ENCODE measurements at places on chromosomes 6 and 20. TPM values are rescaled to one million over a fixed set of nuclear protein-coding genes. Genes with fewer than 3 reads are reported as not detected.
A peak's percentile ranks its signal among the peaks of the same experiment; 100 is the strongest.

The CENPW gene
- total RNA-seq: 37.8 TPM

DNA sequence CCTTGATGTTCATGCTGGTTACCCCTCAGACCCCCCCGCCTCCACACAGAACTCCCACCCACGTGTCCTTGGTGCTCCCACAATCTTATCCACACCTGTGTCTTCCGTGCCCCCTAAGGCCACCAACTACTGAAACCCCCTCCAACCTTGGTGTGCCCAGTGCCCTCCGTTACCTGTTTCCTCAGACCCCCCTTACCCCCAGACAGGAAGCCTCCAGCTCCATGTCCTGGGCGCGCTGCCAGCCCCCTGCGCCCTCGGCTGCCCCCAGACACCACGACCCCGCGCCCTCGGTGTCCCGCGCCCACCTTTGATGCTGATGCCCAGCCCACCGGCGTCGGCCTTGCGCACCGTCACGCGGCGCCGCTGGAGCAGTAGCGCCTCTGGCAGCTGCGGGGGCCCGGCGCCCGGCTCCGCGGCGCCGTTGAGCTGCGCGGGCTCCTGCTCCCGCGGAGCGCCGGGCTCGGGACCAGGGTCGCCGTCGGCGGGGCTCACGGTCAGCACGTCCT is 504 bp downstream of the SNTA1 start:
- DNase-seq: no peak

The ZSCAN31 gene
- 17.4 TPM for total RNA-seq

The DEFB124 gene
- total RNA-seq: not detected

DNA sequence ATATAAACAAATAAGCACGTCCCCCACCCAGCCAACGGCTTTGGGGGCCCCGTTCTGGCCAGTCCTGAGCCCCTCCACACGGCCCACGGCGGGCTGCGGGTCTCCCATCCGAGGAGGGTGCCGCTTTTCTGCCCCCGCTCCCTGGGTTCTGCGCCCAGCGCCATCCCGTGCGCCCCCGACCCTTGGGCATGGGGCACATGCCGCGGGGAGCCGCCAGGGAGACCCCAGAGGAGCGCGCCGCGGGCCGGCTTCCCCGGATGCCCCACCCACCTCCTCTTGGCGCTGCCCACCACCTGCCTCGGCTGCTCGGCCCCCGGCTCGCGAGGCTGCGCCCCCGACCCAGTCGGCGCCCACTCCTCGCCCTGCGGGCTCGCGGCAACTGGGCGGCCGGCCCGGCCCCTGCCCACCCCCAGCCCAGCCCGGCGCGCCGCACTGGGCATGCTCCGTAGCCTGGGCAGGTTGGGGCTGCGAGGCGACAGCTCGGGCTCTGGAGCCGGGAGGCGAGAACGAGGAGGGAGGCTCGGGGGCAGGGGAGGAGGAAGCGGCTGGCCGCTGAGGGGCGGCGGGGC is 570 bp upstream of the PLCB4 start:
- DNase-seq: peak; percentile 21

GRCh38 chr6:154555073-154555677 is 44.7 kb upstream of the CNKSR3 start:
- DNase-seq: peak; percentile 68

The SEL1L2 gene
- not detected for total RNA-seq

The LY86 gene
- total RNA-seq: not detected

- DNase-seq: no peak
These were observed 232.4 kb downstream of the ZFAND3 start for GRCh38 chr6:38051819-38052434.

GRCh38 chr6:155497273-155497672 is 41.6 kb upstream of the NOX3 start:
- no peak for DNase-seq

DNA sequence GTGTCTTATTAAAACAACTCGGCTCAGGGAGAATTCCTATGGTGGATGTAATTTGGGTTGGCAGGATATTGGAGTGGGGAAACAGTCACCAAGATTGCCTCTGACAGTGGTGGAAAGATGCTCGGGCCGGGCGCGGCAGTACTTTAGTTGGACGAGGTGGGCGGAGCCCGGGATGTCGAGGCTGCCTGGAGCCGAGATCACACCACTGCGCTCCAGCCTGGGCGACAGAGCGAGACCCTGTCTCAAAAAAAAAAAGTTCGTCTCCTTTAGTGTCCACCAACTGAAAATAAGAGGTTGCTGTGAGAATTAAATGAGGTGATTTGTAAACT is 621 bp downstream of the NOL7 start:
- peak; percentile 28 for DNase-seq

GRCh38 chr20:63939061-63939935 is 16.9 kb downstream of the UCKL1 start:
- DNase-seq: no peak

The CST4 gene
- not detected for total RNA-seq

The SLC22A1 gene
- 0.17 TPM for total RNA-seq

The GSTA1 gene
- total RNA-seq: not detected

GRCh38 chr20:34549291-34549928 is 9.1 kb upstream of the MAP1LC3A start:
- peak; percentile 51 for DNase-seq

DNA sequence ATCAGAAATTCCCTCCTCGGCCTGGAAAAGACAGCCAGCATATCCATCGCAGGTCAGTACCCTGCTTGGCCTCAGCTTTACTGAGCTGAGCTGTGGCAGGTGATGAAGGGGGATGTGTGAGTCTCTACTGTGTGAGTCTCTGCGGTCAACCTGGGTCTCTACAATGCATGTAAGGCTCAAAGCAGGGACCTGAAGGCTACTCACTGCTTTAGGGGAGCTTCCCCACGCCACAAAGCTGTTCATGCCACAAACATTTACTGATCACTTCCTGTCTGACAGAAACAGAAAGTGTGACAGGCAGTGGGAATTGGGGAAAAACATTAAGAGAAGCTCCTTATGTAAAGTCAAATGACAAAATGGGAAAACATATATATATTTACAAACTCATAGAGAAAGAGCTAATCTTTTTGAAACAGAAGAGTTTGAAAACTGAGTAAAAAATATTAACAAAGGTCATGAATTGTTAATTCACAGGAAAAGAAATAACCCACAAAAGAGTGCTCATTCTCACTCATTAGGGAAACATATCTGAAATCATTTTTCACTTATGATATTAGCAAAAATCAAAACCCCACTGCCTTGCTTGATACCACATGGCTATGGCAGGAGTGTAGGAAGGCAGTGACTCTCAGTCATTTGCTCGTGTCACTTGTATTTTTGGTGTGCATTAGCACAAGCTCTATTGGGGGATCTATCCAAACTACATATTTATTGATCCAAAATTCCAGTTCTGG is 5.8 kb downstream of the BTN3A3 start:
- DNase-seq: no peak

DNA sequence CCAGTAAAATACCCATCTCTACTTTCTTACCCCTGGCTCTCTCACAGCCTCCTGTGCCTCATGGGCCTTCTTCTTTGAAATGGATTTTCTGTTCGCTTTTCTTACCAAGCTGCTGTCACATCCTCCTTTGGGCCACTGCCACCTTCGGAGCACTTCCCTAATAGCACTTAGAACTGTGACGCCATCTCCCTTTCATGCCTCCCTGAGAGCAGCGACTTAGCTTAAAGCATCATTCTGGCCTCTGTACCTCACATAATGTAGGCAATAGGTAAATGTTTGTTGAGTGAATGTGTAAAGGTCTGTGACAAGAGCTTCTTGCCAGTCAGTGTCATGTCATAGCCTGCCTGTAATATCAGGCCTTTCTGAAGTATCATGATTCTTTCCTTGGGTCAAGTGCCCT is 78.8 kb downstream of the ADGRG6 start:
- no peak for DNase-seq

GRCh38 chr6:85343428-85343827 is 106.5 kb upstream of the NT5E start:
- DNase-seq: no peak

DNA sequence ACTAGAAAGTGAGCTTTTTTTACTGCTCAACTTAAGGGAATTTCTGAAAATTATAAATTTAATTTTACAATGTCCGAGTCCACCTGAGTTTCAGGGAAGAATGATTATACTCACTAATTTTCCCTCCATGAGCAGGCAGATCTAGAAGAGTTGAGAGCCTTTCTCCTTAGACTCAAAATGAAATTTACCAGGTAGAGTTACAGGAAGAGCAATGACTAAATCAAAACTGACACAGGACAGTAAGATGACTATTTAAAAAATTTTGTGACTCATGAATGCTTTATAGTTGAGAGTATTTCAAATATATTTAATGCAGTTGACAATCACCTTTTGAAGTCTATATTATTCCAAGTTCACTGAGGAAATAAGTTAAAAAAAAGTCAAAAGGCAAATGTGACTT is 198.1 kb upstream of the NRSN1 start:
- no peak for DNase-seq

The CTCFL gene
- total RNA-seq: not detected

The RHAG gene
- total RNA-seq: not detected

DNA sequence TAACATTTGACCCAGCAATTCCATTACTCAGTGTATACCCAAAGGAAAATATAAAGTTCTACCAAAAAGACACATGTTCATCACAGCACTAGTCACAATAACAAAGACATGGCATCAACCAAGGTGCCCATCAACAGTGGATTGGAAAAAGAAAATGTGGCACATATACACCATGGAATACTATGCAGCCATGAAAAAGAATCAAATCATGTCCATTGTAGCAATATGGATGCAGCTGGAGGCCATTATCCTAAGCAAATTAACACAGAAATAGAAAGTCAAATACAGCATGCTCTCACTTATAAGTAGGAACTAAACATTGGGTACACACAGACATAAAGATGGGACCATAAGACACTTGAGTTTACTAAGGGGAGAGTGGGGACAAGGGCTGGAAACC is 441.9 kb upstream of the ID4 start:
- no peak for DNase-seq

The OR2H2 gene
- total RNA-seq: not detected

- no peak for DNase-seq
These were observed 361.9 kb upstream of the JARID2 start for GRCh38 chr6:14883921-14884320.

GRCh38 chr20:7703996-7704395 is 236.3 kb downstream of the HAO1 start:
- no peak for DNase-seq

DNA sequence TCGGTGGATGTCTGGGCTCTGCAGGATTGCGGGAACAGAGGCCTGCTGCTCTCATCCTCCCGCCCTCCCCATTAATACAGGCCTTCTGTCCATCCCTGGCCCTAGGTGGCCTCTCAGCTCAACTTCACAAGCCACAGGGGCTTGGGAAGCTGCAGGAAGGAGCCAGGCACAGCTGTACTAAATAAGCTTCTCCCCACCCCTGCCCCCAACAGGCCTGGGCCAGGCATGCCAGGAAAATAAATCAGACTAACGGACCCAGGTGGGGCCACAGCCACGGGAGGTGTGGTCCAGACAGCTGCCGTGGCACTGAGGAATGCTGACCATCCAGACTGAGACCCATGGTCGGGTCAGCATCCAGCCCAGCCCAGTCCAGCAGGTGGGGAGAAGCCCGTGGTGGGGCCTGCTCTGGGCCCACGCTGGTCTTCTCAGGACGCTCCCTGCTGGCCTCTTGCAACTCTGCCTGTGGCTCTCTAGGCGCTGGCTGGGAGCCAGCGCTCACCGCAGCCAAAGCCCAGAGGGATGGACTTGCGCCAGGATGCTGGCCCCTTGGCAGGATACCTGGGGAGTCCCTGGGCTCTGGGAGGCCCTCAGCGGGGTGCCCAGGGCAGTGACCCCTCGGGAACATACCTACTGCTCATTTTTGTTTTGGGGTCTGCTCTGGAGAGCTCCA is 8.6 kb upstream of the YTHDF1 start:
- DNase-seq: peak; percentile 92

The WFDC10B gene
- not detected for total RNA-seq

The CD83 gene
- 5.3 TPM for total RNA-seq

GRCh38 chr6:27374824-27375612 is 13.5 kb upstream of the ZNF391 start:
- no peak for DNase-seq

DNA sequence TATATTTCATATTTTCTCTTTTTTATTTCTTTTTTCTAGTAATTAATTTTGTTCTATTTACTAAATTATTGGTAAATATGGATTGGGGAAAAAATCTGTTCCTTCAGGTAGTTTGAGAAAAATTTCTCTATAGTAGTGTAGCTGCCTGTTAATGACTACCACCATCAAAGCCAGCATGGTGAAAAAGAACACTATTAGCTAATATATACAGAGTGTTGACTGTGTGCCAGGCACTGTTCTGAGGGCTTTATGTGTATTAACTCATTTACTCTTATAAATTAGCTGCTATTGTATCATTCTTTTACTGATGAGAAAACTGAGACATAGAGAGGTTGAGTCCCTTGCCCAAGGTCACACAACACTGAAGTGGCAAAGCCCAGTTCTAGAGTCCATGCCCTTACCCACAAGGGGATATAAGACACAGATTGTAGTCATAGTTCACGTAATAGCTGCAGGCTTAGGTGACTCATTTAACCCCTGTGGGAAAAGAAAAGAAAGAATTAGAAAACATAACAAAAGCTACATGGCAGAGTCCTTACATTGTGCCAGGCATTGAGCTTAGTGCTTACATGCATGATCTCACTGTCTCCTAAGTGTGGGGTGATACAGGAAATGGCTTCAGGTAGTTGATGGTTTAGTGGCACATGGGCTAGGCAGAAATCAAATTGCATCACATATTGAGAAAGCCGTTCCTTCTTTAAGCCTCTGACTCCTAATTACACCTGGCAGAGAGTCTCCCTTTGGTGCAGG is 12.2 kb upstream of the AKIRIN2 start:
- DNase-seq: peak; percentile 63

DNA sequence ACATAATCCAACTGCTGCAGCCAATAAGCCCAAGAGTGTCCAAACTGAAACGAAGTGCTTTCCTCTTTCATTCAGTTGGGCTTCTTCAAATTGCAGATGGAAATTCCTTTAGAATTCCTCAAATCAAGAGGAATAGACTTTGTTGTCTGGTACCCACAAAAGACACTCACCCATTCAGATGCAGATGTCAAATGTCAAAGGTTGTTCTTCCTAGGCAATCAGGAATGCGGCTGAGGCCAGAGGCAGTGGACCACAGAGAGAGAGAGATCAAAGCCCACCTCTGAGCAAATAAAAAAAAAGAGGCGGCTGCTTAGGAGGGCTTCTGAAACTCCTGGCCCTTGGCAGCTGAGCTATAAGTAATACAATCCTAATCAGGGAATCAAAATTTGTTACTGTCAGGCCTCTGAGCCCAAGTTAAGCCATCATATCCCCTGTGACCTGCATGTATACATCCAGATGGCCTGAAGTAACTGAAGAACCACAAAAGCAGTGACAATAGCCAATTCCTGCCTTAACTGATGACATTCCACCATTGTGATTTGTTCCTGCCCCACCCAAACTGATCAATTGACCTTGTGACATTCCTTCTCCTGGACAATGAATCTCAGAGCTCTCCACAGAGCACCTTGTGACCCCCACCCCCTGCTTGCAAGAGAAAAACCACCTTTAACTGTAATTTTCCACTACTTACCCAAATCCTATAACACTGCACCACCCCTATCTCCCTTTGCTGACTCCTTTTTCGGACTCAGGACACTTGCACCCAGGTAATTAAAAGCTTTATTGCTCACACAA is 303.0 kb upstream of the GJE1 start:
- DNase-seq: no peak

DNA sequence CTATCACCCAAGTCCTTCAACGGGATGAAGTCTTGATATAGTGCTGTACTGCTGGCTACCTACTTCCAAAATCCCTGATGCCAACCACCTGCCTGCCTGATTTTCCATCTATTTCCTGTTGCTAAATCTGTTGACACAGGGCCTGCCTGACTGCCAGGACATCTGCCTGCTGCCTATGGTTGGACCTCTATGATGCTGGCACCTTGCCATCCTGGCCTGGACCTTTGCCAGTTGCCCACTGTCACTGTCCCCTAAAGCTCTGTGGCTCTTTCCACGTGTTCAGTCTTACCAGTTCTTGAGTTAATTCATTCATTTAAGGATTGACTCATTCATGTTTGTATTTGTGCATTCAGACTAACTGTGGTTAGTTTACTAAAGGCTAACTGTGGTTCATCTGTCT is 9.2 kb upstream of the RGS17 start:
- DNase-seq: no peak

All from A172 (cell line).